AML-193 (cell line): ENCODE measurements at places on chromosomes 4 and X.

DNA sequence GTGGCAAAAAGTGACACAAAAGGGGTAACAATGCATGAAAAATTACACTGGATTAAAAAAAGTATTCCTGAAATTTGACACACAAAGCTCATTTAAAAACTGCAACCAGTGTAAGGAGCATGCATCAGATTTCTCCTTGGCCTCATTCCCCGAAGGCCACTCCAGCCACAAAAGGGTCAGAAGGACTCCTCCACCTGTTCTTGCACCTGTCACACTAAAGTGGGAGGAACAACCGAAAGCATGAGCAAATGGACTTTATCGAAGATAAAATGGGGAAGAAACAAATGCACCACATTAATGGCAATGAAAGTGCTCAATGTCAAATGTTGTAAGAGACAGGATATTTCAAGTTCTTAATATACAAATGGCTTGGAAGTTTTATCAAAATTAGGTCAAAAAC is 88.2 kb downstream of the ADGRA3 start:
- DNase-seq, result no peak

GRCh38 chr4:119865389-119865788 is 201.3 kb downstream of the MAD2L1 start:
- DNase-seq, result no peak

- DNase-seq, result no peak
Observed at GRCh38 chrX:74527350-74527749, 87.1 kb downstream of the RLIM start.

GRCh38 chr4:140020457-140021361 is 133.3 kb downstream of the MAML3 start:
- DNase-seq, result no peak

DNA sequence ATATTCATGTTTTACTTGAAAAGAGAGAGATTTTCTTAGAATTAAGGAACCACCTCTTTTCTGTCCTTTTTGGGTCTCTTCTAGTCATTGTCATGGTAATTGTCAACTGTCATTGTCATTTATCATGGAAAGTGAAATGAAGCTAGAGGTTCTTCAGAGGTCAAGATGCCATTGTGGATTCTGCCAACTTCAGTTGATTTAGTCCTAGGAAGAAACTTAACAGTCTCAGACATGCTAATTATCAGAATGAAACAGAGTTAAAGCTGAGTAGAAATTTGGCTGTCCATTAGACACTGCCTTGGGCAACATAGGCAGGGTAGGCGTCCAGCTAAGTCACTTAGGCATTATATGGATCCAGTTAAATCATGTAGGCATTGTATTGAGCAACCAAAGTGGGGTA is 796.1 kb upstream of the ADGRL3 start:
- no peak for DNase-seq
